ENCODE measurements at places on chromosomes 2 and 18.

- DNase-seq: no peak
Observed at GRCh38 chr18:3967359-3968180, 487.5 kb downstream of the DLGAP1 start.

GRCh38 chr18:34281290-34281689 lies 56.6 kb upstream of the NOL4 start:
- no peak for DNase-seq

GRCh38 chr18:74679006-74679678 lies 81.5 kb downstream of the ZNF407 start:
- no peak for DNase-seq

DNA sequence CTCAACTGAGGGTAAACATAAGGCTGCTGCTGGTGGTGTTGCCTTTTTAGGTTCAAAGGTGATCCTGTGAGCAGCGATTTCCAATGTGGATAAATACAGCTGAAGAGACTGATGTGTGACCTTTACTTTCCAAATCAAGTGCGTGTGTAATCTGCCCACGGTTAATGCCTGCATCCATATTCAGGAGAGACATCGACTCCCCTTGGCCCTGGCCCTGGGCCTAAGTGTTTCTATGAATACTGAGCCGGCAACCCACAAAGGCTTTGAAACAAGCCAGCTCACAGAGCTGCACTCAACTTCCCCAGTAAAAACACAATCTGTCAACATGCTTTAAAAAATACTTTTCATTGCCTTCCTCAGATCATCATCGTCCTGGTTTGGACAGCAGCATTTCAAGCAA lies 1026.6 kb downstream of the TMEM182 start:
- DNase-seq: no peak

DNA sequence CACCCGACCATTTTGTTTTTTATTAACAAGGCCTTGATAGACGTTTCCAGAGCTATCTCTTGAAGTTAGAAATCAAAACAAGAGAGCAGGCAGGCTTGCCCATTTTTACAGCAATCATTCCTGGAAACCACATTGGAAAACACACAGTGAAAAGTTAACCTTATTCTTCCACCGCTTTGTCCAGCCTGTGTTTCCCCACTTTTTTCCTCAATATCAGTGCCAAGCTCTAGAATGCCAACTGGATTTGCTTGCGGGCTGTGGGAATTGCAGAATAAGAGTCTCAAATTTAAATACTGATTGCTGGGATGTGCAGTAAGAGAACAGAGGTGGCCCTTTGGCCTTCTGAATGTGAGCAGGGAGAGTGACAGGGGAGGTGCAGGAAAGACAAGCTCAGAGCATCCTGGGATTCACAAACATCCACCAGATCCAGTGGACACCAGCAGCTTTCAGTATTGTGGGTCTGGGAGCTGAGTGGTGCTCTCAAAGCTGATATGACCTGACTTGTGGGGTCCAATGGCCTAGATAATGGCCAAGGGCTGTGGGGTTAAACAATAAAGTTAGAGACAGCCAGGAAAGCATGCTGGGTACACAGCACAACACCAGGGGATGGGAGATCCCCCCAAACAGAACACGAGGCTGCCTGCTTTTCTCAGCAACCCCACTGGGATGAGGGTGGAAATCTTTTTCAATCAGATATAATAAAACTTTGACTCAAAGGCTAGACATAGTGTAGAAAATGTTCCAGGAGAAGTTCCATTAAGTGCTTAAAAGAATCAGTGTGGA lies 15.5 kb downstream of the CYP1B1 start:
- DNase-seq: no peak
